NCI-H2029 (cell line): ENCODE measurements at places on chromosomes 12 and 14.

GRCh38 chr12:53060064-53060720 lies 10.3 kb downstream of the TNS2 start:
- no peak for DNase-seq

DNA sequence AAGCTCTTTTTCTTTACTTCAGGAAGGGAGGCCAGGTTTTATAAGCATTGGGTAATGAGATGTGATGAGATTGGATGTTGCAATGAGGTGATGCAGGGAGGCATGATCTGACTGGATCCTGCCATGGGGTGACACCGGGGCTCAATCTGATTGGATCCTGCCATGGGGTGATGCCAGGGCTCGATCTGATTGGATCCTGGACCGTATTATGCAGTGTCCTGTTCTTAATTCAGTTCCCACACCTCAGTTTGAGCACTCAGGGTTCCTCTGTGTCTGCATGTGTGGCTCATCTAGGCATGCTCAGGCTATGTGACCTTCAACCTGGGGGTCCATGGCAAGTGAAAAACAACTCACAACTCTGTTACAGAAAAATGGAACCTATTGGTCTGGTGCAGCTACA lies 166.4 kb downstream of the SLC15A4 start:
- DNase-seq = no peak

DNA sequence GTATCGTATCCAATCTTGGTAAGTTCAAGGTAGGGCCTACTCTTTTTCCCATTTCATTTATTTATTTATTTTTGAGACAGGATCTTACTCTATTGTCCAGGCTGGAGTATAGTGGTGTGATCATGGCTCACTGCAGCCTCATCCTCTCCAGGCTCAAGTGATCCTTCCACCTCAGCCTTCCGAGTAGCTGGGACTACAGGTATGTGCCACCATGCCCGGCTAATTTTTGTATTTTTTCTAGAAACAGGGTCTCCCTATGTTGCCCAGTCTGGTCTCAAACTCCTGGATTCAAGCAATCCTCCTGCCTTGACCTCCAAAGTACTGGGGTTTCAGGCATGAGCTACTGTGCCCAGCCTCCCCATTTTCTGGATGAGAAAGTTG lies 57.2 kb downstream of the CLMN start:
- DNase-seq = no peak

GRCh38 chr12:100302081-100302480 lies 35.1 kb downstream of the SCYL2 start:
- DNase-seq = no peak

GRCh38 chr12:1605129-1606020 lies 11.0 kb upstream of the FBXL14 start:
- DNase-seq = peak; percentile 74

DNA sequence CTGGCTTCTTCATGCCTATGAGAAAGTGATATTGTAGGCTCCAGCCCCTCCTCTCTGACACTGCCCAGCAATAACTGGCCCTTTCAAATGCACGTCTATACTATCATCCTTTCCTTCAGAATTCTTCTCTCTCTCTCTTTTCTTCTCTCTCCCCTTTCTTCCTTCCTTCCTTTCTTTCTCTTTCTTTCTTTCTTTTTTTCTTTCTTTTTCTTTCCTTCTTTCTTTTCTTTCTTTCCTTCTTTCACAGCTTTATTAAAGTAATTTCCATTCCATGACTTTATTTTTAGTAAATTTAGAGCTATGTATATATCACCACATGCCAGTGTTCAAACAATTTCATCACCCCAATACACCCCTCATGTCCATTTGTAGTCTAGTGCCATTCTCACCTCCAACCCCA lies 302.1 kb downstream of the RPAP3 start:
- no peak for DNase-seq

GRCh38 chr12:98646294-98647090 lies 1.4 kb downstream of the APAF1 start:
- no peak for DNase-seq

DNA sequence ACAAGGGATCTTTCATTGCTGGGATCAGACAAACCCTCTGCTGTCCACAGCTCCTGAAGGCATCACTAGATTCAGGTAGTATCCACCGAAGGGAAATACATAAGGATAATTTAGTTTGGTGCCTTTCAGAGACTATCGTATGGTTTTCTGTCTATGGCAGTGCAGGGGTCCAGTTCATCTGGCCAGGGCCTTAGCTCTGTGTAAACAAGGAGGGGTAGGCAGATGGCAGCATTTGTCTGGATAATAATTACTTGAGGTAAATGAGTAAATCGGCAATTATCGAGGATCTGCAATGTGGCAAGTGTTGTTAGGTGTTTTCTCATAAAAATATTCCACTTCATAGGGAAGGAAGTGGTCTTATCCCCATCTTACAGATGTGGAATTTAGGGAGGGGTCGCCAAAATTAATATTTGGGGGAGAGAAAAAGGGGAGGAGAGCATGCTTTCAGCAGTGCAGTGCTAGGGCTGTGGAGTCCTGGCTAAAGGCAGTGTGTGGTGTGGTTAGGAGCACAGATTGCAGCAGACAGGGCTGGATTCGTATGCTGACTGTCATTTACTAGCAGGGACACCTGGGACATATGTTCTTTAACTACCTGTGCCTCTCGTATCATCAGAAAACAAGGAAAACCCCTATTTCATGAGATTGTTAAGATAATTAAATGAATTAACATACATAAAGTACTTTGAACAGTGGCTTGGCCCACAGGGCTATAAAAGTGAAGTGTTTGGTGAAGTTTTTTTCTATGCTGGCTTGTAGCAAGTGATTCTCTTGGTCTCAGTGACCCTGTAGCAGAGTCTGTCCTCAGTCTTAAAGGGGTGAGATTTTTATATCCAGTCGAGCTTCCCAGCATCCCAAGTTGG lies 27.1 kb downstream of the RASSF8 start:
- no peak for DNase-seq
